ENCODE measurements at places on chromosomes 7 and 10. TPM values are rescaled to one million over a fixed set of nuclear protein-coding genes. Genes with fewer than 3 reads are reported as not detected.

DNA sequence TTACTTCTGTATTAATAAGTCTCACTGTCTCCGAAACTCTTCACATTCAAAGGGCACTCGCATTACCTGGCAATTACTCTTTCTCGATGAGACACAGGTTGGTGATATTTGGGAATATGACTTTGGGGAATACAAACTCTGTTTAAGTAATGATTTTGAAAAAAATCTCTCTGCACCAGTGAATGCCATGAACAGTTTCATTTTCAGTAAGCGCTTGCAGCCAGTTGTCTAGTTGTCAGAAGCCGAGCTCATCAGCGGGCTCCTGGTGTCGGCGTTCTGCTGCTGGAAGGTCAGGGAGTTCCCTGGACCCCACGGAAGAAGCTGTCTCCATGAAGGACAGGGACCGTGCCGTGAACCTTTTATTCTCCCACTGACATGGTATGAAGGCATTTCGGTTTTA, 57.7 kb downstream of the PTPRE start:
- no peak overlapping the region for H3K27ac ChIP-seq
- no peaks in the 10 kb centered on the region for H3K36me3 ChIP-seq
- DNase-seq, result no peak

GRCh38 chr7:69360913-69361312, 237.4 kb upstream of the AUTS2 start:
- H3K27me3 ChIP-seq, result no peaks in the 10 kb centered on the region
- peaks cover 3% of the 10 kb centered on the region for H3K4me1 ChIP-seq
- no peak for DNase-seq
- no peak overlapping the region for H3K4me3 ChIP-seq
- no peaks in the 10 kb centered on the region for H3K36me3 ChIP-seq
- no peak overlapping the region for H3K27ac ChIP-seq

- DNase-seq, result no peak
- no peak overlapping the region for H3K4me3 ChIP-seq
- no peaks in the 10 kb centered on the region for H3K4me1 ChIP-seq
- H3K36me3 ChIP-seq, result no peaks in the 10 kb centered on the region
Observed at GRCh38 chr7:131532570-131533091, 23.8 kb downstream of the PODXL start.

GRCh38 chr10:21172542-21172929, 275.4 kb upstream of the NEBL start:
- H3K4me3 ChIP-seq, result peak overlapping the region; percentile 63
- no peak overlapping the region for H3K27ac ChIP-seq
- H3K4me1 ChIP-seq, result peaks cover 3% of the 10 kb centered on the region
- DNase-seq, result no peak
- H3K36me3 ChIP-seq, result no peaks in the 10 kb centered on the region

TBATA gene
- total RNA-seq, result not detected

Measured in hepatocyte (in vitro differentiated cells).